CD8-positive, alpha-beta T cell (primary cell): ENCODE measurements at places on chromosomes 12 and 14. TPM values are rescaled to one million over a fixed set of nuclear protein-coding genes. Genes with fewer than 3 reads are reported as not detected.
A peak's percentile ranks its signal among the peaks of the same experiment; 100 is the strongest.

DNA sequence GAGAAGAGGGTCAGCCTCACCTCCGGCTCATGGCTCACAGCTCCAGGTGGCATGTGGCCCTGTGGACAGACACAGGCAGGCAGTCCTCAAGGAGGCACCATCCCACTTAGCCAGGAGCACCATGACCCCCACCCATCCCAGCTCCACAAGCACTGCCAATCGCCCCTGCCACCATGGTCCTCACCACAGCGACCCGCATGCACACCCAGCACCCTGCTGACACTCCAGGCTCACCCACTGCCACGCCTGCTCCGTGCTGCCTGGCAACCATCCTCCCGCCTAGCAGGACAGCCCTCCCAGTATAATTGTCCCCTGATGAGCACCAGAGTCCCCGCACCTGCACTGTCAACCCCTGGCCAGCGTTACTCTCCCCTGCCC is 50.9 kb downstream of the TRPV4 start:
- DNase-seq: no peak

DNA sequence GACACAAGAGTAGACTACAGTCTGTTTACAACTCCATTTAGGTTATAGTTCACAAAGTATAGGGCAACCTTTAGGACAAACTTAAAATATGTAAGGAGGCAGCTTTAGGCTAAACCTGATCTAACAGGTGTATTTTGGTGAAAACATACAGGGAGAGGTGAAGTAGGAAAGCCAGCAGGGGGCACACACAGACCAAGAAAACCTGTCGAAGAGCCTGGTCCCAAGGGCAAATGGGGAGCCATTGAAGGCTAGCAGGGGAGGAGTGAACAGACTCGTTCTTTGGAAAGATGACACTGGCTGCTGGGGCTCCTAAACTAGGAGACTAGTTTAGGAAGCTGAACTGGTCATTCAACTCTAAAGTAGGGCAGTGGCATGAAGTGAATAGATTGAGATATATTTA is 138.8 kb upstream of the WSCD2 start:
- peak; percentile 48 for DNase-seq

DNA sequence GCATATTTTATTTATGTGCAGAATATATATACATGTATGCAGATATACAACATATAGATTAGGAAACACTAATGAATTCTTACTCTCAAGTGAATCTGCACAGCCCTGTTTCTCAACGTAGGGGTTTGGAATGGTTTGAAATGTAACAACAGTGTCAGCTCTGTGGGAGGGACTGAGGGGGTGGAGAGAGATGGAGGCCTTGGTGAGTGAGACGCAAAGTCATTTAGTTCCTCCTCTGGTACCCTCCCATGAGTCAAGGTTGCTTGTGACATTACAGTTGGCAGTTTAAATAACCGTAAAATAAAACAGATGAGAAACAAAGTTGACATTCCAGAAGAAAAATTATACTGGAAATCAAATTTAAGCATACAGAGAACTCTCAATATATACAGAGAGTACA is 313.0 kb upstream of the PRKD1 start:
- DNase-seq: no peak

SERPINA12 gene
- not detected for total RNA-seq

GNG2 gene
- total RNA-seq: 166 TPM

AQP2 gene
- not detected for total RNA-seq

RPGRIP1 gene
- not detected for total RNA-seq

RIMBP2 gene
- not detected for total RNA-seq

ALKBH2 gene
- 9.8 TPM for total RNA-seq

HSPB8 gene
- total RNA-seq: not detected
